ENCODE measurements at places on chromosomes 5 and 9.

- DNase-seq: no peak
Measured at GRCh38 chr5:171155621-171156020, 153.4 kb upstream of the TLX3 start.

DNA sequence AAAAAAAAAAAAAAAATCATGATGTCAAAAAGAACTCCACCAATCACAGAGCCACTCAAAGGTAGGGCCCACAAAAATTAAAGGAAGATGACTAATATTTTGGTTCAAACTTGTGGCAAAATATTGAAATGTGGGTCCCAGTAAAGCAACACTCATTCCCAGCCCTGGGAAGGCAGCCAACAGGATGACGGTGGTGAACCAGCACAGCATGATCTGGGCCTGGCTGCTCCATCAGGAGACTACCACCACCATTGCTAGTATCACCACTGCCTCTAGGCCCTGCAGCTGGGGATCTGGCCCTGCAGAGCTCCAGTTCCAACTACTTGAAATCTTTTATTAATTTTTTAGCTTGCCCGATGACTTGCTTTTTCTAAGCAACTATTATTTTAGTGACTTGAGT, 206.8 kb upstream of the ITGA1 start:
- DNase-seq: no peak

GRCh38 chr9:4821133-4821532, 28.4 kb downstream of the RCL1 start:
- no peak for DNase-seq

DNA sequence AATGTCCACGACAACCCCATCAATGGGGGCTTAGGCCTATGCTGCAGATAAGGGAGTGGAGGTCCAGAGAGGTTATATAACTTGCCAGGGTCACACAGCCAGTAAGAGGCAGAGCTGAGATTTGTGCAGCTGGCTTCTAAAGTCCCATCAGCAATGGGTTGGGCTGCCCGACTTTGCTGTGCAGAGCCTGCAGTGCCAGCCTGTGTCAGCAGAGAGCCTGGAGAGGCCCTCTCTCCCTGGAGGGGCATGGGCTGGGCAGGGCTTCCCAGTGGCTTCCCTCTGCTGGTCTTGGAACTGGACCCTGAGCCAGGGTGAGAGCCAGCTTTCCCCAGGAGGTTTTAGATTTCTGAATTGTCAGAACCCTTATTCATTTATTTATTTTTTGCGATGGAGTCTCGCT, 77.2 kb upstream of the RAPGEF1 start:
- DNase-seq: no peak

DNA sequence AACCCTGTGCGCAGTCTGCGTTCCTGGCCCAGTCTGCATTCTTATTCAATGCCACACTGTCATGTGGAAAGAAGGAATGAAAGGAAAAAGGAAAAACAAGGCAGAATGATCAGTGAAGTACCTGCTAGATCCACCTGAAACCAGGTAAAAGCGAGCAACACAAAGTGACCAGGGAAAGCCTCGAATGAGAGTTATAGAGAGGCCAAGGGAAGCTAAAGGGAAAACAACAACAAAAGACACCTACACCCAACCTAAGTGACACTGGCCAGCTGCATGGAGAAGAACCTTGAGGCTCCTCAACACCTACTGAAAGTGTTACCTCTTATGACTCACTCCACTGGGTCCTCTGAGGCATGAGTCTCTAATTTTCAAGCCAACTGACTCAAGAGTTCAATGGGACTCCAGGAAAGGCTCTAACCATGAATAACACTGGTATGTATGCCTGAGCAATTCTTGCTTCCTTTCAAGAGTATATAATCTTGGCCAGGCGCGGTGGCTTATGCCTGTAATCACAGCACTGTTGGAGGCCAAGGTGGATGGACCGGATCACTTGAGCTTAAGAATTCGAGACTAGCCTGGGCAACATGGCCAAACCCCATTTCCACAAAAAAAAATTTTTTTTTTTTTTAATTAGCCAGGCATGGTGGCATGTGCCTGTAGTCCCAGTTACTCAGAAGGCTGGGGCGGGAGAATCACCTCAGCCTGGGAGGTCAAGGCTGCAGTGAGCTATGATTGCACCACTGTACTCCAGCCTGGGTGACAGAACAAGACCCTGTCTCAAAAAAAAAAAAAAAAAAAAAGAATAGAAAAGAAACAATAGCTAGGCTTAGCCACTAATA, 29.0 kb downstream of the MTMR12 start:
- peak; percentile 73 for DNase-seq

GRCh38 chr9:87840134-87840533, 42.5 kb upstream of the SPATA31E1 start:
- DNase-seq: no peak

DNA sequence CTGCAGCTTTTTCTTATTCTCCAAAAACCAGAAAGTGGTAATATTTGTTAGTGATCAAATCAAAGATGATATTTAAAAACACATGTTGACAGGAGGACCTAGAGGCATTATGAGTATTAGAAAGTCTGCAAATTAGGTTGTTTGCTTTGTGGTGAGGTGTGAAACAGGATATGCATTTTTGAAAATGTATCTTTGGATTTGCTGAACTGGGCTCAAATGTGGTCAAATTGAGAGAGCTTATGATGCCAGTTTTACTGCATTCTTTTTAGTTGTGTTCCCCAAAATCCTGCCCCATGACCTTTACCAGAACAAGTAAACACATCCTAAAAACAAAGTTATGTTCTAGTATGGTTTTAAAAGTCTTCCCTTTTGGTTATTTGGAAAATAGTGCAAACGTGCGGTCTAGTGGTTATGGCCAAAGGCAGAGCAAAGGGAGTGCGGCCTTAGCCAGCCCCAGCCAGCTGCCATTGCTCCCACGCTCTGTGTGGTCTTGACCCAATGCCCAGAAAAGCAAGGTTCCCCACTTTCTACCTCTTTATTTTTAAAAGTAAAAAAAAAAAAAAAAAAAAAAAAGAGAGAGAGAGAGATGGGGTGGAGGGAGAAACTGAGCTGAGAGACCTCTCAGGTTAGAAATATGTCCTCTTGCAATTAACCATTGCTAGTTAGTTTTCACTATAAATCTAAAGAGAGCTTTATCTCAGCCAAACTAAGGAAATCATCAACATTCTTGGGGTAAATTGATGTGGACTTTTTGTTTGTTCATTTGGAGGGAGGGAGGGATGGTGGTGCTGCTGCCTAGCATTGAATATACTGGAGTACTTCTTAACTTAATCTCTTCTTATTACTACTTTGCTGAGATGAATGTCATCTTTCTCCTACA, 176.6 kb downstream of the ARHGAP26 start:
- no peak for DNase-seq

DNA sequence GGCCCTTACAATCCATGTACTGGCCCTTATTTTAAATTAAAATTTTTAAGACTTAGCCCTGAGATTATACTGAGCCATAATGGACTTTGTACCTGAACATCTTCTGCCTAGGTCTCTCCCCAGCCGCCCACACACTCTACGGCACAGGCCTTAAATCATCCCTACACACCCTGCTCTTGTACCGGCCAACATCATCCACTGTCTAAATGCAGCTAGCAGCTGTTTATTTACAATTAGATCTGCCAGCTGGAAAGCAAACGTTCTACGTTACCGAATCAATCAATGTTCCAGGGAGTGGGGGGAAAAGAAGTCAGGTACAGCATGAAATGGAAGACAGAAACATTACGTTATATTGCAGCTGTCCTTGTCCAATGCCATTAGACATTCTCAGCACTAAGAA, 88.4 kb upstream of the GRAMD2B start:
- no peak for DNase-seq

DNA sequence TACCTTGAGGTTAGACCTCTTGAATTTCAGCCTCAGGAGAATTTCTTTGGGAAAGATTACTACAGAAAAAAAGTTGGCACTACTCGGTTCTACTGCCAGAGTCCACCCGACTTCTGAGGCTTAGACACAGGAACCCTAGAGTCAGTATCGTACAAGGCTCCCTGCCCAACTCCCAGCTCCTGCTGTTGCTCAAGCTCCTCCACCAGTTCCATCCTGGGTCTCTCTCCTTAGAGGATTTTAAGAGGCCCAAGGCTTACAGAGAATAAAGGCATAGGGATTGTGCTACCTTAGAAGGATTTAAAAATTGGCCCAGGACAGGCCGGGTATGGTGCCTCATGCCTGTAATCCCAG, 29.0 kb upstream of the SSBP2 start:
- no peak for DNase-seq

DNA sequence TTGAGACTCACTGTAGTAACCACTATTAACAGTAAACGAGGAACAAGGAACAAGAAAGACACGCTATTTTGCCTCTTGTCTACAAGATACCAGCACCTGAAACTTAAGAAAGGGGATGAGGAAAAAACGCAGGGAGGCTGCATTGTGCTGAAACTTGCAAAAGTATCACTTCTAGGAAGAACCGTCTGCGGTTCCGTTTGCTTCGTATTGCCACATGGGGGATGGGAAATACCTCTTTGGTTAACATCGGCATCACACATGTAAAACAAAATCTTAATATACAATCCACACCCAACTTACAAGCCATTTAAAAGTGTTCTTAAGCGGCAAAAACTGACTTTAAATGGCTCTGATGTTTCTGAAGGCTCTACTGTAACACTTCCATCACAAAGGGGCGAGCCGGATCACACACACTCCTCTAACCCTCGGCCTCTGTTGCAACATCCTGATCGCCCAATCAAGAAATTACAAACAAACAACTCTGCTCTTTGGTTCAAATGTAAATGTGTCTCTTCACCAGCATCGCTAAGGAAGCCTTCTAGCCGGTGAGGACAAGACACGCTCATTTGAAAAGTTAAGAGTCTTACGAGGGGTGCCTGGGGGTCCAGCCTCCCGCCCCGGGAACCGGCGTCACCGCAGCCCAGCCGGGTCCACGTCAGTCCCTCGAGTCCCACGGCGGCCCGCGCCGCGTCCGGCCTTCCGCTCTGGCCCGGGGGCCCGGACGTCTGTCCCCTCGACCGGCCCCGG, 621 bp downstream of the SEC16A start:
- peak; percentile 43 for DNase-seq

GRCh38 chr5:90888511-90889324, 330.1 kb downstream of the ADGRV1 start:
- DNase-seq: no peak

GRCh38 chr9:77882294-77882693, 149.3 kb downstream of the GNAQ start:
- no peak for DNase-seq

- no peak for DNase-seq
Measured at GRCh38 chr9:127809540-127810377, 7.1 kb downstream of the FPGS start.

- no peak for DNase-seq
Measured at GRCh38 chr5:75303419-75303818, 33.6 kb upstream of the HMGCR start.

GRCh38 chr5:151001436-151001835, 19.0 kb upstream of the GPX3 start:
- no peak for DNase-seq

DNA sequence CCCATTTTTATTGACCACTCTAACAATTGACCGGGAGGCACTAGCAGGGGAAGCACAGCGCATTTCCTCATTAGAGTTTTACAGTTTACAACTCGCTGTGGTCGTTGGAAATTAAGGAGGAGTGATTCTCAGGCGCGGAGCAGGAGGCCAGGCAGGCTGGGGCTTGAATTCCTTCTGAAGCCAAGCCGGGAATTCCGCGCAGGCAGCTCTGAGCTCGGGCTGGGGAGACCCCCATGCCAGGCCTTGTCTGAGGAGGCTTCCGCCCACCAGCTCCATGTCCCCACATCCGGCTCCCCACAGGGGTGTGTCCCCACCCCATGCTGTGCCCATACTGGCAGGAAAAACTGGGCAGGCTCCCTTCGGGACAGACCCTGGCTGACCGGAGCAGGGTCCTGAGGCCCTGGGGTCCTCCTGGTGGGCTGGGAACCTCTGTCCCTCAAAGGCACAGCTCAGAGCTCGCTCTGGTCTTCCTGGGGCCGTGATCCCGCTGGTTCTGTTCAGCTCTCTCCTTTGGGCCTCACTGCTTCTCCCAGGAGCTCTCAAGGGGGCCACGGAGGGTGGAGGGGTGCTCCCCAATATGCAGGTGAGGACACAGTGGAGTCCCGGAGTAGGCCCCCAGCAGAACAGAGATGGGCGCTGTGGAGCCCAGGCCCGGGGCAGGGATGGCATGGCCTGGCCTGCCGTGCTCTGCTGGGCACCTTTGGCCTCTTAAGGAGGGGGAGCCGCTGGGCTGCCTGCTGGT, 1.3 kb upstream of the NRARP start:
- DNase-seq: no peak

GRCh38 chr9:131438190-131438589, 44.3 kb downstream of the PRRC2B start:
- no peak for DNase-seq

DNA sequence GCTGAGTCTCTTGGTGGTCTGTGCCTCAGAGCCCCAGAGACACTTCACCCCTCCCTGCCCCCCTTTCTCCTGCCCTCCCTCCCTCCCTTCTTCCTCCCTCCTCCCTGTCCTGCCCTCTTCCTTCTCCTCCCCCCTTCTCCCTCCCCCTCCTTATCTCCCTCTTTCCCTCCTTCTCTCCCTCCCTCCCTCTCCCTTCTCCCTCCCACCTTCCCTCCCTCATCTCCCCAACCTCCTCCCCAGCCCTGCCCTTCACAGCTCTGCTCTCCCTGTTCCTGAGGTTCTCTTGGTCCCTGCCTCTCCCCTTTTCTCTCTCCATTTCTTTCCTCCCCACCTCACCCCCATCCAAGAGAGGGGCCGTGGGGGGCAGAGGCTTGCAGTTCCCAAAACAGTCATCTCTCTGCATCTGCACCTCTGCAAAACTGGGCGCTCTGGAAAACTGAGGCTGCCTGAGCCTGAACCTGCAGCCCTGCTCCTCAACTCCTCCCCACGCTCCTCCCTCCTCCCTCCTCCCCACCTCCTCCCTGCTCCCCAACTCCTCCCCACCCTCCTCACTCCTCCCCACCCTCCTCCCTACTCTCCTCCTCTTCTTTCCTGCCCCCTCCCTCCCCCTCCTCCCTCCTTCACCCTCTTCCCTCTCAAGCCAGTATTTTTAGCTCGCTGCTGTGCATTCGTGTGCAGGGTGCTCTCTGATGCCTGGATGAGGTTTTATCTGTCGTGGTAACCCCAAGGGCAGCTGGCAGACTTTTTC, 219.1 kb downstream of the C9orf50 start:
- DNase-seq: no peak

- DNase-seq: no peak
Measured at GRCh38 chr5:43422143-43422542, 10.0 kb upstream of the CCL28 start.

GRCh38 chr5:149849280-149849965, 95.2 kb downstream of the PDE6A start:
- DNase-seq: no peak
